ENCODE measurements at places on chromosomes 4 and X.

DNA sequence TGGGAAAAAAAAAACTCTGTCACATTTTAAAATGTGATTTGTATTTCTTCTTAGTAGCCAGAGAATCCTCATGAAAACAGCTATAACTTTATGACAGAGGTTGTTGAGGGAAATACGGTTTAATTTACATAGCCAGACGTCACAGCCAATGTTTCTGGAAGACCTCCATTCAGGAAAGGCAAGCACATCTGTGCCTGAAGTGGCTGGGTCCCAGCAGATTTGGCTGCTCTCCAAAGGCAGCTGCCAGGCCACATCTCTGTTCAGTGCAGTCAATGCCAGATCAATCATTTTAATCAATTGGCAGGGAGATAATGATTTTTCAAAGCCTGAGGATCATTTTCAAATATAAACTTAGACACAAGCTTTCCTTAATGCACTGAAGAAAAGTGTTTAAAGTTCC is 86.5 kb upstream of the ZIC3 start:
- no peak for DNase-seq

- DNase-seq: no peak
These were observed 59.2 kb downstream of the ADGRG2 start for GRCh38 chrX:19063030-19063429.

GRCh38 chr4:162151850-162152249 is 11.9 kb downstream of the FSTL5 start:
- no peak for DNase-seq

GRCh38 chr4:38138363-38138762 is 178.2 kb downstream of the PTTG2 start:
- no peak for DNase-seq

GRCh38 chrX:155874571-155875244 is 6.4 kb upstream of the VAMP7 start:
- no peak for DNase-seq

- DNase-seq: no peak
These were observed 28.7 kb downstream of the MAPK10 start for GRCh38 chr4:86330961-86331742.

GRCh38 chr4:75715105-75715799 is 9.1 kb upstream of the USO1 start:
- DNase-seq: no peak

GRCh38 chrX:108090491-108091263 is 665 bp downstream of the PSMD10 start:
- DNase-seq: no peak

DNA sequence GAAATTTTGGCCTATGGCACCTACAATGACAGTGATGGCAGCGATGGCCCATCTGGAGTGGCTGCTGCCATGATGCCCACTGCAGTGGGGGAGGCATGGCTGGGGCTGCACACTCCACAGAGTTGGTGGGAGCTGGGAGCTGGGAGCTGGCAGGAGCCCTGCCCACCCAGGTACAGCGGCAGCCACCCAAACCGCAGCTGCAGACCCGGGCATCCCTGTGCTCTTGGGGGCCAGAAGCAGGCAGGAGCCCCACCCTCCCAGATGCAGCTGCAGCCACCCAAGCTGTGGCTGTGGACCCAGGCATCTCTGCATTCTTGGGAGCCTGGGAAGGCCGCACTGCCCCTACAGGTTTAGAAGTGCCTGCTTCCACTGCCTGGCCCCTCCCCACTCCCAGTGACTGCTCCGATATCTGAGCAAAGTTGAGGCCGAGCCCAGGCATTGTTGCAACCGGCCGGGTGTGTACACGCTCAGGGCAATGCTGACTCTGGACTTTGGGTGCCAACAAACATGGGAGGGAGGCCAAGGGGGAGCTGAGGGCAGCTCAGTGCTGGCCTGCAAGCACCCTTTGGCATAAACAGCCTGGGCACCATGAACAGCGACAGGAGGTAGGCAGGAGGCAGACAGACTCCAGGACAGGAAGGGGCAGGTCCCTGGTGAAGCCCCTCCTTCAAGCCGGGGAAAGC is 82.8 kb downstream of the PPP4R3C start:
- DNase-seq: no peak

DNA sequence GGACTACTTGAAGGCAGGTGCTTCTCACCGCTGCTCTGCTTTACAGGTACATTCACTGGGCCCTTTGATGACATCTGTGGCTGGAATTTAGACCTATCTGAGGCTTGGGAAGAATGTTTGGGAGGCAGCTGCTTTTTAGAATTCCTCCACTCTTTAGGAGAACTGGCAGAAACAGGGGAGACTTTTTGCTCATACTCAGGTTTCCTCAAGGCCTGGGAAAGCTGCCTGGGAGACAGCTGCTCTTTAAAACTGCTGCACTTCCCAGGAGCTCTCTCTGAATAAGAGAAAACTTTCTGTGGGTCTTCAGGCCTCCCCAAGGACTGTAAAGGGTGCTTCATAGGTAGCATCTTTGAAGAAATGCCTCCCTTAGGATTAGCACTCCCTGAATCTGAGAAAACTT is 14.3 kb downstream of the CT47C1 start:
- DNase-seq: no peak

DNA sequence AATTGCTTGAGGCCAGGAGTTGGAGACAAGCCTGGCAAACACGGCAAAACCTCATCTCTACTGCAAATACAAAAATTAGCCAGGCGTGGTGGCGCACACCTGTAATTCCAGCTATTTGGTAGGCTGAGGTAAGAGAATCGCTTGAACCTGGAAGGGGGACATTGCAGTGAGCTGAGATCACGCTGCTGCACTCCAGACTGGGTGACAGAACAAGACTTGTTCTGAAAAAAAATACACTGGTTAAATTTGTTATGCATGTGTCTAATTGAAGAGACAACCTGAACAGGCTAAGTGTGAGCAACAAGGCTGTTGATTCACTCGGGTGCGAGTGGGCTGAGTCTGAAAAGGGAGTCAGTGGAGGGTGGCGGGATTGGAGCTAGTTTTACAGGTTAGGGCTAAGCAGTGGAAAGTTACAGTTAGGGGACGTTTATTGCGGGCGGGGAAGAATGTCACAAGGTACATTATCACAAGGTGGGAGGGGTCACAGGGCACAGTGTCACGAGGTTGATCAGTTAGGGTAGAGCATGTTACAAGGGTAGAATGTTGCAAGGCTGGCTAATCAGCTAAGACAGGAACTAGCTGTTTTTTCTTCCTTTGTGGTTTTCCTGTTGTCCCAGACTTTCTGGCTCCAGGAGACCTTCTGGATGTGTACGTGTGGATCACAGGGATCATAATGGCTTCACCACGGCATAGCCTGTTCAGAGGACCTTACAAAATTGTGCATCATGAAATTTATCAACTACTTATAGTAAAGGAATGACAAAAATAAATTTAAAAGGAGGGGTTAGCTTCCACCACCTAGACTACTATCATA is 115.8 kb downstream of the NAA11 start:
- no peak for DNase-seq

DNA sequence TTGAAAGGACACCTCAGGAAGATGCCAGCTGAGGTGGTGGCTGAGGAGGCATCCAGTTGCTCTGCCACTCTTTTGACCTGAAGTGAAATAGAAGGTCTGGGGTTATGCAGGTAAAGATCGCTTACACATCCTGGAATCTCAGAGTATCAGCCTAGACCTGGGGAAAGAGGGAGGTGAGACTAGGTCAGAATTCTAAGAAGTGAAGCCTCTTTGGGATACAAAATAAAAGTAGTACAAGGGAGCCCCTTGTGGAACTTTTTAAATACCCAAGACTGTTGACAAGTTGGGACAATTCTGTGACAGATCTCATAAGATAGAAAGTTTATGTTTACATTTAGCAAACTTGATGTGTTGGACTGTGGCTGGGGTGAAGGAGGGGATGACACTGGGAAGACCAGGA is 263.1 kb downstream of the SPRY1 start:
- DNase-seq: no peak

GRCh38 chr4:187417721-187418120 is 577.9 kb upstream of the ZFP42 start:
- no peak for DNase-seq

DNA sequence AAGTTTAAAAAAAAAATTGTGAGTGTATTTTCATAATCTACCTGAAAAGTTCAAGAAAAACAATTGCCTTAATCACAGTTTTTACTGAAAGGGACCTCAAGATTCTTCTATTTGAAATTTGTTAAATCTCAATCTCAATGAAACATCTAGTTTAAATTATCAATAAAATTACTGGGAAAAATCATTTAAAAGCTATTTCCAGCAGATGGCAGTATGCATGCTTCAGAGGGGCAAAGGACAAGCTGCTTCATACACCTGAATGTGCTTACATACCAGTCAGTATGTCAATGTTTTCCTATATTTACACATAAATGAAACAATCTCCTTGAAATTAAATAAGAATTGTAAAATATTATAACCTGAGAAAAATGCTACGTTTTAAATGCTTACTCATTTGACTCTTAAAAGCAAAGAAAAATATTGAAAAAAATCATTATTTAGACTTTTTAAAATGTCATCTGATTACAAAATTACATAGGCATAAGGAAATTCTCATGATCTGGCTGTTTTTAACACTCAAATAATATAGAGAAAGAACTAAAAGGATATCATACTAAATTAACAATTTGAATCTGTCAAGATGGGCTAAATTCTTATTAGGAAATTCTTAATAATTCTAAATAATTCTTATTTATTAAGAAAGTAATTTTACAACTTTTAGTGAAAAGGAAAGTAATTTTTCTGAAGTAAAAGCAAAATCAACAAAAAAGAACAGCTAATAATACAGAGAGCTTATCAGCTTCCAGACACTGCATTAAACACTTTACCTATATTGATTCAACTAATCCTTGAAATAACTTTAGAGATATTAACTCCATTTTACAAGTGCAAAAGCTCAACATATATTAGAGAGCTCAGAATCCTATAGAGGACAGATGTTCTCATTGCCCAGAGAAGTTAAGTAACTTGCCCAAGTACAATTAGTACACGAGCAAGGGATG is 242.1 kb downstream of the ADAMTS3 start:
- DNase-seq: no peak

DNA sequence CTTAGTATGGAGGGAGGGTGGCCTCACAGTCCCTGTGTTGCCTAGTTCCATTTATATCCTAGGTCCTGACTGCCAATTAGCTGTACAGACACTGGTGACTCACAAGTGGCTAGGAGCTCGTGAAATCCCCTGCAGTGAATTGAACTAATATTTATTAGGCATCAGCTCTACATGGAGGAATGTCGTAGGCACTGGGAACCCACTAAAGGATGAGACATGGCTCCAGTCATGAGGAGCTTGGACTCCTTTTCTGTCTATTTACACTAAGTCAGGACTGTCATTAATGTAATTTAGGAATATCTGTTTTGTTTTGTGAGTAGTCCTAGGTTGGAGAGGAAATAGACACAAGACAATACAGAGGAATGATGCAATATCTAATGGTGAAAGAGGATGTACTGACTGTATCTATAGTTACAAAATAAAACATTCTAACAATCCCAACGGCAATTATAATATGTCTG is 67.7 kb downstream of the MID1IP1 start:
- no peak for DNase-seq

DNA sequence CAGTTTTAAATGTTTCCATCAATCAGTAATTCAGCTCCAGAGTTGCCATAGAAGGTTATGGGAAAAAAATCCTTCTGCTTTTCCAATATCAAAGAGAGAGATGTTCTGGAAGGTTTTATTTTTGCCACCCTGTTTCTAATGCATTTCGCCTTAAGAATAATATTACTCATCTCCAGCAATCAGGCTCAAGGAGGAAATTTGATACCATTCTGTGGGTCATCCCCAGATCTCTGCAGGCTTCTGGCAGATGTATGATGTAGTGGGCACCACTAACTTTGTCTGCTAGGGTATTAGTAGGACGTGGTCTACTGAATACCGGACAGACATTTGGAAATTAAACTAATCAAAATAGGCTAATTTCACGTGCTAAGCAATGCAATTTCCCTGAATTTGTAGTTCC is 645.4 kb upstream of the TENM3 start:
- no peak for DNase-seq

DNA sequence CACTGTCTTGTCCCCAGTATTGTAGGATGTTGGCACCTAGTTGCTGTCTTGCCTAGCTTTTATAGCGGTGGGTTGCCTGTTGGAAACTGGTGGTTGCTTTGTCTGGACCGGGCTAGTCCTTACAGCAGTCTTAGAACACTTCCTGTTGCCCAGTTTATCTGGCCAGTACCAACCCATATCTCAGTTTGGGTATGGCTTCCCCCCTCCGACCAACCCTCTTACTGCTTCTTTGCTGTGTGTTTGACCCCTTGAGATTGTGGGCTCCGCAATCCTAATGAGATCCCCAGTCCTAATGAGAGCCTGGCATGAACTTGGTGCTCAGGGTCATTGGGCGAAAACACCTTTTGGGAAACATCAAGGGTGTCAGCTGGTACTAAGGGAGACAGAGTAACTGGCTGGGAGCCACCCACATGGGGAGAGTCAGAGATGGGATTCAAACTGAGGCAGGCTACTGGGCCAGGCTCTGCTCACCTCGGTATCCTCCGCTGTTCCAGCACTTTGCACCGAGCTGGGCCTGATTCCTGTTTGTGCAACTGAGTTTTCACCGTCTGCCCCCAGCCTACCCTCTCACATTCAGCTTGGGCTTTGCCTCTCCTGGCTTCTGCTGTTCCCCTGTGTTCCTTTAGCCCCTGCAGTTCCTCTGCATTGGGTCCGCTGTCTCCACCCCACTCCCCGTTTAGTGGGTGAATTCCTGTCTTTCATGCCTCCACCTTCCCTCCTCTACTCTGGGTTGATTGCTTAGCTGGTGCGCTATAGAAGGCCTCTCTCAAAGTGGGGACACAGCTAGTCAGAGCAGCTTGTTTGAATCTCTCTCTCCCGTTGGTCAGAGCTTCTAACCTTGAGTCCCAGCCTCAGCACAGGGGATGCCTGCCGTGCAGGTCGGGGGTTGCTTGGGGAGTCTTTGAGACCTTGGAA is 1.6 kb downstream of the TBC1D14 start:
- DNase-seq: no peak

GRCh38 chr4:175790083-175790482 is 22.0 kb downstream of the GPM6A start:
- no peak for DNase-seq

DNA sequence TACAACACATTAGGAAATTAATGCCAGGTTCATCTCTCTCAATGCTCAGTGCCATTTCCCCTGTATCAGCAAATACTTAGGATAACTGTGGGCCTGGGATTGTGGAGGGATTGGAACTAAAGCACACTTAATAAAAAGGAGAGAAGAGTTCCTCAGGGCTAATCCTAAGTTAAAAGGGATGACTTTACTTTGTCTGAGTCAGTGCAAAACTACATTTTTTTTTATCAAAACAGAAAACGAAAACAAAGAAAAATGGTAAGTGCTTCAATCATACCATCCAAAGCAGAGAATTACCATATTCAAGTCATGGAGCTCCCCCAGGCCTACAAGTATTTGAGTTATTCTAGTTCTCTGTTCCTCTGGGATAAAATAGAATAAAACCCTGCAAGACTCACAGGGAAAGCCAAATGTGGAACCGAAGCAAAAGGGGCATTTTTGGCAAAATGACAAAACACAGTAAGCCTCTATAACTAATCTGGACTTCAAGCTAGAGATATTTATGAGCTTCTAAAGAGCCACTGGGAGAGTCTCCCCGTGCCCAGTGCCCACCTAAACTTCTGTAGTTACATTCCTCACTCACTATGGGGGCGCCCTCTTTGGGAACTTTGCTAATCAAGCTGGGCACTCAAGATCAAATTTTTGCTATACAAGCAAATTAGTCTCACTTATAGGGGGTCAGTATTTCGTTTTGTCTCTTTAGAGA is 53.4 kb downstream of the PALLD start:
- no peak for DNase-seq

- DNase-seq: no peak
These were observed 478.8 kb upstream of the SPANXN1 start for GRCh38 chrX:144768540-144768939.

- DNase-seq: no peak
These were observed 31.2 kb downstream of the WDR1 start for GRCh38 chr4:10085386-10085785.

All from CD4-positive, alpha-beta T cell treated with Interleukin-6 at 100 ng/mL for 8 hours (primary cell).